ENCODE measurements at places on chromosomes 1 and 21. TPM values are rescaled to one million over a fixed set of nuclear protein-coding genes. Genes with fewer than 3 reads are reported as not detected.

DNA sequence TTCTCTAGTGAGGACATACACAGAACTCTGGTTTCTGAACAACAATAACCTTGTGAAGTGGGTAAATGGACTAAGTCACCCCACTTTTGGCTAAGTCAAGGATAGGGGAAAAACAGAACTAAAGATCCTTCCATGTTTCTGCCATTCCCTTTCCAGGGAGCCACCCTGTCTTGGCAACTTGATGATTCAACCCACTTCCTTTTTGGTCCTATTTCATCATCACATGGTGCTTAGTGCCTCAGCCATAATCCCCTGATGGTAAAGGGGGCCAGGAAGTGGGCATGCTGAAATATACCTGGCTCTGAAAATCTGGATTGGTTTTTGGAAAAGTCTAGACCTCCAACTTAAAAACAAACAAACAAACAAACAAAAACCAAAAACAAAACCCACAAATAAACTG lies 206.4 kb upstream of the FOXD3 start:
- no peak for DNase-seq

DNA sequence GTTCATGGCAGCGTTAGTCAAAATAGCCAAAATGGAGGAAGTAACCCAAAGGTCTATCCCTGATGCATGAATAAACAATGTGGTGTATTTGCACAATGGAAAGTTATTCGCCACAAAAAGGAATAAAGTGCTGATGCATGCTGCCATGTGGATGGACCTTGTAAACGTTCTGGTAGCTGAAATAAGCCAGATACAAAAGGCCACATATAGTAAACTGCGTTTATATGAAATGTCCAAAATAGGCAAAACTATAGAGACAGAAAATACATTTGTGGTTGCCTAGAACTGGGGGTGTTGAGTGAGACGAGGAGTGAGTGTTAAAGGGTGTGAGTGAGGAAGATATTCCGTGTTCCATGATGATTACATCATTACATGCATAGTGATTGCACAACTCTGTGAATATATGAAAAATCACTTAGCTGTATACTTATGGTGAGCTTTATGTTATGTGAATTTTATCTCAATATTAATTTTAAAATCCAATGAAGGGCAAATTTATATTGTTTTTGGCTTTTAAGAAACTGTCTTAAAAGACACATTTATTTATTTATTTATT lies 321.3 kb downstream of the KIF26B start:
- DNase-seq = no peak

DNA sequence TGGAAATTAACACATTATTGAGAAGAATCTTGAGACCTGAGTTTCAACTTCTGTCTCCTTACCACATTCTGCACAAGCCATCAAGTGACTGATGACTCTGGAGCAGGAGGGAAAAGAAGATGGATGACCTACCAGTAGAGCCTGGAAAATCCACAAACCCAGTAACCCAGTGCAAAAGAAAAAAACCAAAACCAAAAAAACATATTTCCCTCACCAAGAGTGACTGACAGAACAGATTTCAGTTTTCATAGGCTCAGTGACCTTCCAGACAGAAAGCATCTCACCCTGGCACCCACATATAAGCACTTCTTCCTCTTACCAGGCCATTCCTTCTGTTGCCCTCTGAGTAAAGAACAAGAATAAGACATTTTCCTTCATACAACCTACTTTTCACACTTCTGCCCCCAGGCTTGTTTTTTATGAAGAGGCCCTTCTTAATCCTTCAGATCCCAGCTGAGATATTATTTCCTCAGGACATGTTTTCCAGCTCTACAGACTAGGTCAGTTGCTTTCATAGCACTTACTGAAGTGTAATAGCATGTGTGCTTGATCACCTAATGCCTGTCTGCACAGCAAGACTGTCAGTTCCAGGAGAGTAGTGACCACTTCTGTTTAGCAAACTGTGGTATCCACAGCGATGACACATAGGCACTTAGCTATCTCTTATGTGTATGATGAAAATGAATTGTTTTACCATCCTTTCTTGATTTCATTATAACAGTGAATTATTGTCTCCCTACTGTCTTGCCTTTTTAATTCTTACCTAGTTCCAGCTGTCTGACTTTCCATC lies 4.0 kb downstream of the TSACC start:
- no peak for DNase-seq

GRCh38 chr1:10378081-10378841 lies 20.6 kb upstream of the PGD start:
- DNase-seq = no peak

DNA sequence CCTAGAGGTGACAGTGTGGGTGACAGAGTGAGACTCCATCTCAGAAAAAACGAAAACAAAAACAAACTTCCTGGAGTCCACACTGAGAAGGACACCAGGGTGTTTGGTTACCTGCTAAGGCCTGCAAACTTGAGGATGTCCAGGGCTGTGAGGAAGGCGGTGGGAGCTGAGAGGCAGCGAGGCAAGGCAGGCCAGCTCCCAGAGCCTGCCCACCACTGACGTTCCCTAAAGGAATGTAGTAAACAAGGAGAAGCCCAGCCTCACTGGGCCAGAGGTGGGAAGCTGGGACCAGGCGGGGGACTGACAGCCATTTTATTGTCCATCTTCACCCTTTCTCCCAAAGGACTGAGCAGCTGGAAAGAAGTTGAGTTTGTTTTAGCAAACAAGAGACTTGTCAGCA lies 24.1 kb downstream of the SHISA4 start:
- DNase-seq = no peak

DNA sequence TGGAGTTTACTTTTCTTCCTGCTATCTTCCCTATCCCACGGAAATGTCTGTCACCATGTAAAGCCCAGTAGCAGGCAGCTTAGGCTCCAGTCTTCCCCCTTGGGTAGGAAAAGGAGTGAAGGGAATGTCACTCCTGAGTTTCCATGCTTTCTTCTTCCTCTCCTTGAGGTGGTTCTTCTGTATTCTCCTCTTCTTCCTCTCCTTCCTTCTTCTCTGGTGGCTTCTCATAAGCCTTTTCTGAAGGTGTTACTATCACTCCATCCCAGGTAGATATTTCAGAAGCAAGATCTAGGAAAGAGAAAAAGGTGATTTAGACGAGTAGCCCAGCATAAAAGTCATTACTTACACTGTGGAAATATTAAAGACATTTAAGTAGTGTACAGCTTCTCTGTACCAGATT lies 3.8 kb downstream of the SNAPIN start:
- DNase-seq = no peak

- DNase-seq = no peak
Measured at GRCh38 chr21:33761441-33762036, 119.2 kb downstream of the ITSN1 start.

DNA sequence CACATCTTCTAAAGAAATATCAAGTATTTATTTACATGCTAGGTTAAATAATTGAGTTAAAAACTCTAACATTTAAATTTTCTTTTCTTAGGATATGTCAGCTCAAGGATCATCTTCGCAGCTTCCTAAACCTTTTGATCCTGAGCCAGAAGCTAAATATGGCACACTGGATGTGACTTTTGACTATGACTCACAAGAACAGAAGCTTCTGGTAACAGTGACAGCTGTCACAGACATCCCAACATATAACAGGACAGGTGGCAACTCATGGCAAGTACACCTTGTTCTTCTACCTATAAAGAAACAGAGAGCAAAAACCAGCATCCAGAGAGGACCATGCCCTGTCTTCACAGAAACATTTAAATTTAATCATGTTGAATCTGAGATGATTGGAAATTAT lies 132.7 kb upstream of the SERTAD4 start:
- DNase-seq = no peak

- DNase-seq = peak; percentile 20
Measured at GRCh38 chr1:54312796-54313316, 93.3 kb downstream of the SSBP3 start.

CYYR1 gene
- total RNA-seq = not detected

PLA2G2E gene
- not detected for total RNA-seq

LRRC38 gene
- total RNA-seq = not detected

GSTM5 gene
- total RNA-seq = 0.35 TPM

DNM3 gene
- total RNA-seq = 3.3 TPM

Measured in natural killer cell (primary cell).